ENCODE measurements at places on chromosomes 6 and 20.

DNA sequence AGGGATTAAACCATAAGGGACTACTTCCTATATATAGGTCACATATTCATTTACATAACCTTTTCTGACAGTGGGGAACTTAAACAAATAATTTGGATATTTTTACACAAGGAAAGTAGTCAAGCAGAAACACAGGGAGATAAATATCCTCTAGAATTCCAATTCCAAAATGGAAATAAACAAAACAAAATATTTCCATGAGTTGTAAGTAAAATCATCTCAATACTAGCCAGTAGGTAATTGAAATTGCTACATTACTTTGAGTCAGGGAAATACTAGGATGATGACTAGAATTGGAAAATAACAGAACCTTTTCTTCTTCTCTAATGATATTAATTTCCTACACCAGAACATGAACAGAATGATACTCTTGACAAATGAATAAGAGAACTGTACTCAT, 1308.1 kb upstream of the GJE1 start:
- no peak for DNase-seq

DNA sequence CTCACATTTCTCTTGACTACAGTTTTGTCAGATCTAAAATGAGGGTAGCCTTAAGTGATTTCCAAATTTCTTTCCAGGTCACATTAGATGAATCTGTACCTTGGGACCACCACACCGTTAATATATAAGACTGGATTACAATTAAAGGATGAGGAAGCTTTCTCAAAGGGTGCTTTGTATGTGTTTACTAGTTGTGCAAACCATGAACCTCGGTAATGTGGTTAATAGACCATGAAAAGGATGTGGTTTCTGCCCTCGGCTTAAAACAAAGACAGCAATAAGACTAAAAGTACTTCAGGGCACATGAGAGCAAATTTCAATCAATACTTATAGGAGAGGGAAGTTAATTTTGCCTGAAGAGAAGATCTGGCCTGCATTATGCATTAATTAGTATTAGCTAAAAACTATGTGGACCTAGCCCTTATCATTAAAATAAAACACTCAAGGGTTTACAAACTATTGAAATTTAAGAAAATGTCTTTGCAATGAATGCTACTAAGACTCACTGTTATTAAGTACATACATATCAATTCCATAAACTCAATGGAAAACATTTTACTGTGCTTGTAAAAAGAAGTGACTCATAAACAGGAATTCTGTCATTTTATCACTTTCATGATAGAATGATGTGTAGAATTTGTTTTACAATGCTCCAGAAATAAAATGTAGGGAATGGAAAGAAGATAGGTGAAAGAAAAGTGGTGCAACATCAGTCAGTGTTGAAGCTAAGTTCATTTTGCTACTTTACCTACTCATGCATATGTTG, 936 bp upstream of the TMX4 start:
- no peak for DNase-seq

- no peak for DNase-seq
These were observed 137.4 kb upstream of the RNF24 start for GRCh38 chr20:4152696-4153235.

DNA sequence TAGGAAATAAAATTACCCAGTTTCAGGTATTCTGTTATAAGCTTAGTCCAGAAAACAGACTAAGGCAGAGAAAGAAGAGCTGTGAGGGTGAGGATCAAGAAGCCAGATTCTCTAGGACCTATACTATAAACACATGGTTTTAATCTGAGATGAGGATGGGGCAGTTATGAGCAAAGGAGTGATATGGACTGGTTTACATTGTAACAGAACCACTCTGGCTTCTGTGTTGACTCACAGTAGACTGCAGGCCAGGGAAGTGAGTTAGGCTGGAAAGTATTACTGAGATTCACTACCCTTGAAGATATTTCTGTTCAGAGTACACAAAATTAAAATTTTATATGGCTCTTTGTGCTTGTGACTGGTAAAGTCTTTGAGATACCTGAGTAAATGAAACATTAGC, 3.2 kb upstream of the RWDD1 start:
- DNase-seq: no peak

DNA sequence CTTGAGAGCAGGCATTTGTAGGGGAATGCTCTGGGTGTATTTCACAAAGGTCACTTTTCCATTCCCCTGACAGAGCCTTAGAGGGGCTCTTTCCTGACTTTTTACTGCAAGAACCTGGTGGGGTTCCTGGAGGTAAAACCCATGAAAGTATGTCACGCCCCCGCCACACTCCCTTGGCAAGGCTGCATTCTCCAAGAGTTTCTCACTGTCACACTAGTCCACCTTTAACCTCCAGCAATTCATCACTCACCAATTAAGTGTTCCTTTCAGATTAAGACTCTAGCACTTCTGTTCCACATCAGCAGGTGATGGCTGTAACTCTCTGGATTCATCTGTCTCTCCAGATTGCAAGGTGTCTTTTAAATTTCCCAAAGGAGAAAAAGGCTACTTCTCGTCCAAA, 32.7 kb upstream of the NKX2-4 start:
- DNase-seq: no peak

GRCh38 chr6:44105993-44106740, 21.1 kb downstream of the MRPL14 start:
- no peak for DNase-seq

- no peak for DNase-seq
These were observed 7.0 kb downstream of the PPP1R10 start for GRCh38 chr6:30610065-30610464.

GRCh38 chr6:136347847-136348246, 58.2 kb upstream of the BCLAF1 start:
- DNase-seq: no peak

- DNase-seq: no peak
These were observed 19.1 kb upstream of the HLA-DQB1 start for GRCh38 chr6:32685603-32686002.

- DNase-seq: no peak
These were observed 6.7 kb downstream of the MCUR1 start for GRCh38 chr6:13807696-13808095.

DNA sequence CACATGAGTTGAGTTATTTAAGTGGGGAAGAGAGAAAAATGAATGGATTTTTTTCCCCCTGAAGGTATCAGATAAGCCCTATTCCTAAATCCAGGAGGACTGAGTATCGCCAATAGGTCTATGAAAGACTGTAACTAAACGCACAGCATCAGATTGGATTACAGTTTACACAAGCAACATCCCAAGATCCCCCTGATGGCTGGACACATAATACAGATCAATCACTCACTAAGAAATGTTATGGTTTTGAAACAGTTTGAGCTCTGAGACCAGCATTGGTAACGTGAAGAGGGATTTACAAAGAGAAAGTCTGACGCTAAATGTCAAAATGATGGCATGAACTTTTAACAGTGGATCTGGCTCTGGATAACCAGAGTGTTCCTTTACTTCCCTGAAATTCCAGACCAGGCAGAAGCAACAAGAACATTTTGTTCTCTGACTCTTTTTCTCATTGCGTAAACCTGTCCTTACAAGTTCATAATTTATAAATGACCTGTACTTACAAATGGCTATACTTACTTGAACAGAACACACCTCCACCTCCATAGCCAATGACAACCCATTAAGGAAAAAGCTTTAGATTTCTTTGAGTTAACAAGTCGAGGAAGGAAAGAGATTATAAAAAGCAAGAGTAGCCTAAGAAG, 131.8 kb upstream of the BEND3 start:
- DNase-seq: no peak

- DNase-seq: no peak
These were observed 5.0 kb upstream of the INSM1 start for GRCh38 chr20:20362774-20363433.

DNA sequence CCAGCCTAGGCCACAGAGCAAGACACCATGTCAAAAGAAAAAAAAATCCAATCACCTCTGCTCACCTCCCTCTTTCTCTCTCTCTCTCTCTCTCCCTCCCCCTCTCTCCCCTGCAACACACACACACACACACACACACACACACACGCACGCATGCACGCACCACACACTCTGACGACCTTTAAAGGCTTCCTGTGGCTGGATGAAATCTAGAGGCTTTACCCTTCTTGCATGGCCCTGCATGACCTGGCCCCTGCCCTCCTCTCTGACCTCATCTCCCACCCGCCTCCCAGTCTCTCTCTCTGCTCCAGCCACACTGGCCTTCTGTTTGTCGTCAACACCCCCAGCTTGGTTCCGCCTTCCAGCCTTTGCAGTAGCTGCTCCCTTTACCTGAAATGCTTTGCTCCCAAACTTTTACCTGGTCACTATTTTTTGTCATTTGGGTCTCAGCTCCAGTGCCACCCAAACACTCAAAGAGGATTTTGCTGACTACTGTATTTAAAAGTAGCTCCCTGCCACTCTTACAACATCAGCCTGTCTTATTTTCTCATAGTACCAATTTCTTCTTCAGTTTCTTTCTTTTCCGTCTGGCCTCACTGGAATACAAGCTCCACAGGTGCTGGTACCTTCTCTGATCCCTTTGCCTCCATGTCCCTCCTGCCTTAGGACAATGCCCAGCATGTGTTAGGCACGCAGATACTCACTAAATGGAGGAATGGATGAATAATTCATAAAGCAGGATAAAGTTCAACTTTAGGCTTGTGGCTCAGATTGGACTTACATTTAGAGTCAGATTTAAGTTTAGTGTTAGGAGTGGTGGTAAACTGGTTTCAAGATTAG, 4.3 kb upstream of the LTA start:
- DNase-seq: no peak

GRCh38 chr6:16564436-16564835, 196.8 kb downstream of the ATXN1 start:
- no peak for DNase-seq

DNA sequence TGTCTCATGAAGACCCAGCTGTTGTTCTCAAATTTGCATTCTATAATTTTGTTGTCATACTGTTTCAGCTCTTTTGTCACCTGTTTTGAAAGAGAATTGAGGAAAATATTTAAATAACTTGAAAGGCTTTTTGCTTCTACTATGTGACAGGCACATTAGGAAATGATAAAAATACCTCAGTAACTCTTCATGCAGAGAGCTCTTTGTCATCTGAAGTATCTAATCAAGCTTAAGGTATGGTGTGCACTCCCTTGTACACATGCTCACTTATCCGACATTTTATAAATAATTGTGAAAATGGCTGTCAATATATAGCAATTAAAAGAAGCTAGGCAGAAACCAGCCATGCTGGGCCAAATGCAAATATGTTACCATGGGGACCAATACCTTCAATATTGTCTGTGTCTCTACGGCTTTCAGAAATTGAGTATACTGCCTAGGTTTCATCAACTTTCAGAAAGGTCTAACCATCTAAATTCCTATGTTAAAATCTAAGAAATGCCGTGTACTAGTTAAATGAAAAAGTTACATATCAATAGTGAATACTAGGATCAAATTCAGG, 349.0 kb downstream of the RNGTT start:
- no peak for DNase-seq

DNA sequence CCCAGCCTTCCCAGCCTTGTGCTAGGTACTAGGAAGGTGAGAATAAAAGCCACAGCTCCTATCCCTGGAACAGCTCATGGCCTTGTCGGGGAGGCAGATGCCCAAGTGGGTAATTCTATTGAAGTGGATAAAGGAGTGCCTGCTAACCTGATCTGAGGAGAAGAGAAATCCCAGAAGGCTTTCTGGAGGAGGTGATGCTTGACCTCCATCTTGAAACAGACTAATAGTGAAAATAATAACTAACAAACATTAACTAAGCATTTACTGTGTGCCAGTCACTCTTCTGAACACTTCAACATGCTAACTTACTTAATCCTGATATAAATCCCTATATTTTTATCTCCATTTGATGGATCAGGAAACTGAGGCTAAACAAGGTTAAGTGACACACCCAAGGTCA, 493.2 kb upstream of the CHD6 start:
- DNase-seq: no peak

Measured in H54 (cell line).